ENCODE measurements at places on chromosomes 7 and 10. TPM values are rescaled to one million over a fixed set of nuclear protein-coding genes. Genes with fewer than 3 reads are reported as not detected.
A peak's percentile ranks its signal among the peaks of the same experiment; 100 is the strongest.

- no peak for DNase-seq
Observed at GRCh38 chr7:9698375-9698774, 1265.0 kb downstream of the NXPH1 start.

DNA sequence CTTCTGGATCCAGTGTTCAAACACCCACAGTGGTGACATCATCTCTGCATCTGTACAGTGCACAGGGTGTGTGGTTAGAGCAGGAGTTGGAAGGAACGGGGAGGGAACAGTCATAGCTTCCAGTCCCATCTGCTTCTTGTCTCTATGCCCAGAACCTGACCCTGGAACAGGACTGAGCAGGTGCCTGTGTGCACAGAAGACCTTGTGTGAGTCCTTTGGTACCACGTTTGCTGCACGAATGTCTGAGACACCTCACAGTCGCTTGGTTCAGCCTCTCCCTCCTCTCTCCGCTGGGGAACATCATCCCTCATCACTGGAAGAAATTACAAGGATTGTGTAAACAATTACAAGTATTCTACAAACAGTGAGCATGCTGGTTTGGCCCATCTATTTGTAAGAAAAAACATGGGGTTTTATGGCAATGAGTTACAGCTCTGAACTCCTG is 243.0 kb upstream of the KLF6 start:
- no peak for DNase-seq

The CTNNA3 gene
- not detected for total RNA-seq

The PLXNA4 gene
- total RNA-seq: 0.05 TPM

DNA sequence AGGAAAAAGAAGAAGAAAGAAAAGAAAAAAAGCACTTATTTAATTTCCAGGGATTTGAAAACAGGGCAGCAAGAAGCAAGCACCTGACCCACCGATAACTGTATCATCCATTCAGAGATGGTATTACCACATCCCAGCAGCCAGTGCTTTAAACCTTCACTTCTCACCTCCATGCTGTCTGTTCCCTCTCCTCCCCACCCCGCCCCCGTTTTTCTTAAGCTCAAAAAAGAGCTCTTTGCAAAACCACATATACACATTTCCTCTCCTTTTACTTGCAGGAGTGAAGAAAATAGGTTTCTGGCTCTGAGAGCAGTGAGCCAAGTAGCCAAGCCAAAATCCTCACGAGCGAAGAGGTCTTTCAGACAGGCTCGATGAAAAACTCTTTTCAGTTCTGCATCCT is 2.2 kb downstream of the STOX1 start:
- DNase-seq: no peak

DNA sequence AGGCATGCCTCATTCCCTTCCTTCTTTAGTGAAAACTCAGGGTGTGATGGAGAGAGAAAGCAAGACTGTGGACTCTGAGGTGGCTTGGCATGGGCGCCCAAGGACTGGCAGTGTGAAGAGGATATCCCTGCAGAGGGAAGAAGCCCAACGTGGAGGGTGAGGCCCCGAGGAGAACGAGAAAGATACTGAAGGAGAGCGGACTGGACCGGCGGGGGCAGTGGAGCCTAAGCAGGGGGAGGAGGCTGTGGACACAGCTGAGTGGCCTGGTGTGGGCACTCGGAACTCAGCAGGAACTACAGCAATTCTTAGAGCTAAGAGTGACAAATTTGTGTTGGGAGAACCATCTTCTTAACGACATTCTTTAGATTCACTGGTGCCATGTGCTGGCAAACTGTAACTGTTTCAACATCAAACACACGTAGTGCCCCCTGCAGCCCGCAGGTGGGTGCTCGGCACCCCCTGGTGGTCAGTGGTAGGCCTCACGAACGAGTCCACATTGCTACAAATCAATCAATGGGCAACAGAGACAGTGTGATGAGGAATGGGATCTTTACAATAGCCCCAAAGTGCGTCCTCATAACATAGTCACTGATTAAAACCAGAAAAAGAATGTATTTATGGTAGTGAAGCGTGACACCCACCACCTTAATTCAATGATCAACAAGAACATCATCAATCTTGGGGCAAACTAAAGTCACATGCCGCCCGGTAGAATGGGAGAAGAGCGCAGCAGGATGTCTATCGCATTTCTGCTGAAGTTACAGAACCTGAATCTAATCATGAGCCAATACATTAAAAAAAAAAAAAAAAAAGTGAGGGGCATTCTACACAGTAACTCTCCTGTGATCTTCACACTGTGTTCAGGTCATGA is 2.0 kb upstream of the SFTPA1 start:
- DNase-seq: no peak

DNA sequence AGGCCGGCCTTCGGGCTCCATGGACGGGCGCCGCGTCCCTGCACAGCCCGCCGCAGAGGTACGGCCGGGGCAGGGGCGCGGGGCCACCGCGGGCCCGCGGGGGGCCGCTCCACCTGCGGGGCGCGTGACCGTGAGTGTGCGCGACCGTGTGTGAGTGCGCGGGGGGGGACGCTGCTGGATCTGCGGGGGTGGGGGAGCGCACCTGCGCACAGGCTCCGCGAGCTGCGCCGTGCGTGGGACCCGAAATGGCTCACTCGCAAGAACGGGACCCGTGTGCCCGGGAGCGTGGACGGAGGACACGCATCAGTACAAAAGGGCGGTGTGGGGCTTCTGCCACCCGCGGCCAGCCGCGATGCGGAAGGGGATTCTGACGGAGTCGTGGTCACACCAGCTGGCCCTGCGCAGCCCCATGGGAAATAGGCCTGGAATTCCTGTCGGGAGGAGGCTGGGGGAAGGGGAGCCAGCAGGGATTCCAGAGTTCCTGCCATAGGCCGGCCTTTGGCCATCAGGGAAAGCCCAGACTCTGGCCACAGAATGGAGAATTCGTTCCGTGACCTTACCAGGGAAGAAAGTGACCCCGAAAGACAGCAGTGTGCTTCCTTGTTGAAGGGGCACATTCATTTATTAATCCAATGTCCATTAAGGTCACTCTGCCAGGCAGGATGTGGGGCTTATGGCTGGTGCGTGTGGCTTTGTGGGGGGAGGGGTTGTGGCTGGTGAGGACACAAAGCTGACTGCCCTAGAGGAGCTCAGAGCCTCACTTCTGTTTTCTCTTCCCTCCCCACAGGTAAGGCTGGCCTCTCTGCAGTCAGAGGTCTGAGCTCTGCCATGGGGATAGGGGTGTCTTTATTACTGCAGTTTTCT is 494 bp downstream of the REPIN1 start:
- peak; percentile 55 for DNase-seq

GRCh38 chr7:19215412-19215811 is 70.2 kb upstream of the FERD3L start:
- no peak for DNase-seq

DNA sequence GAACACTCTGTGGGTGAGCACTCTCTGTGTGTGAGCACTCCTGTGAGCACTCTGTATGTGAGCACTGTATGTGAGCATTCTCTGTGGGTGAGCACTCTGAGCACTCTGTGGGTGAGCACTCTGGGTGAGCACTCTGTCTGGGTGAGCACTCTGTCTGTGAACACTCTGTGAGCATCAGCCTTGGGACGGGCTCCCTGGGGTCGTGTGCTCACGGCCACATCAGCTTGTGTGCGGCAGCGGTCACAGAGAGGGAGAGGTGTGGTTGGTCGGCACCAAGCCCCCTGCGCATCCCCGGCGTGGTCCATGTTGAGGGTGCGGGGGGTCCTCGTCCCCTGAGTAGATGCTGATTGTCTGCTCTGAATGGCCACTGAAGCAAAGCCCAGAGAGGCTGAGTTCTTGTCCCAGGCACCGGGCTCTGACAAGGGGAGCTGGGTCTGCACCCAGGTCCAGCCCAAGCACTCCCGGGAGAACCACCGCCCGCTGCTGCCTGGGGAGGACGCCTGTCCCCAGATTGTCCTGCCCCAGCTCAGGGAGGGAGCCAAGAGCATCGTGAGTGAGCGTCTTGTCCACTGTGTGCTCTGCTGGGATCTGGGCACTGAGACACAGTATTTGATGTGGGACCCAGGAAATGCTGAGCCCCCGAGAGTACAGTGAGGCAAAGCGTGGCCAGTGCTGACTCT is 143.7 kb downstream of the DNAJB6 start:
- DNase-seq: no peak

GRCh38 chr10:123250640-123251039 is 96.4 kb downstream of the BUB3 start:
- no peak for DNase-seq

GRCh38 chr10:20343036-20343435 is 526.8 kb downstream of the PLXDC2 start:
- no peak for DNase-seq

DNA sequence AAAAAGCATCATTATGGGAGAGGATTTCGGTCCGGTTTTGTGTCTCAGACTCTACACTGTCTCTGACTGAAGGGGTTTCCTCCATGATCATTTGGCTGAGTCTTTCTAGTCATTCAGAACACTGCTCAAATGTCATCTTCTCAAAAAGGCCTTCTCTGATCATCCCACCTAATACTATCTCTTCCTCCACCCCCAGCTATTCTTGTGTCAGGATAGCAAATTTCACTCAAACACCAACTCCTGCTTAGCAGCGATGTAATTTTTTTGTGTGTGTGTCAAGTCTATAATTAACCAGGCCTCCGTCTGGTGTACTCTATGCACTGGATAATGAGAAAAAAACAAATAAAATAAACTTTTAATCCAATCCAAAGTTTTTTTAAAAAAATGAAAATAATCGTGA is 200.4 kb downstream of the KCND2 start:
- DNase-seq: no peak

DNA sequence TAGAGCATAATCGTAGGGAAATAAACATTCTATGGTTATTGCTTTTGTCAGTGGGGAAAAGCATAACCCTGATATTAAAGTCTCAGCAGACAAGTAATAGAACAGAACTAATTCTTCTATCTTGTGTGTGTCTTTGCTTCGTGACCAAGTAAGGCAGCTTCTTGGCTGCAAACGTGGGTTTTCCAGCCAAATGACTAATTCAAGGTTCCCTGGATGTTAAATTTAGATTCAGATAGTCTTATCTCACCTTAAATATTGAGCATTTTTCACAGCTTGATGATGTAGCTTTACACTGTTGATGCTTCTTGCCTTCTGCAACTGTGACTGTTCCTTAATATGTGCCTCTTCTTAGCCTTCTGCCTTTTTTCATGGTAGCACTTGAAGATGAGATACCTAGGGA is 113.0 kb downstream of the EXOC4 start:
- DNase-seq: no peak

GRCh38 chr7:158672975-158673374 is 31.6 kb downstream of the NCAPG2 start:
- DNase-seq: no peak

The PIK3CG gene
- 34.4 TPM for total RNA-seq

The BAMBI gene
- 0.19 TPM for total RNA-seq

GRCh38 chr7:24392774-24393173 is 108.8 kb downstream of the NPY start:
- DNase-seq: no peak

- DNase-seq: no peak
Observed at GRCh38 chr7:118902600-118902999, 678.1 kb downstream of the ANKRD7 start.

DNA sequence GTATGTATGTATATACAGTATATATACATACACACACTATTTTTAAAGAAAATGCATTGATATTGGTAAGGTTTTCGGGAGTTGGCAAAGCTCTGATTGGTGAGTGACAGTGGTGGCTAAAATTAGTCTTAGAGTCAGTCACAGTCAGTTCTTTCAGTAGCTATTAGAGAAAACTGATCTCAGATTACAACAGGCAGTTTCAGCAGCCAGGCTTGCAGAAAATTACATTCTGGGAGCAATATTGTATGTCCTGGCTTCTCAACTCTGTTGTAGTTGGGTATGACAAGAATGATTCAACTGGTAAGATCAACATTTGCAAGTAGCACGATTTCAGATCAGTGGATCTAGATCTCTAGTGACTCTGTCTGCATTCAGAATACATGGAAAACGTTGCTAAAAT is 897.9 kb upstream of the AUTS2 start:
- no peak for DNase-seq

GRCh38 chr7:33243319-33243881 is 114.0 kb downstream of the BBS9 start:
- DNase-seq: no peak

The NKX2-3 gene
- total RNA-seq: not detected

The SLC26A3 gene
- total RNA-seq: not detected

GRCh38 chr10:93383562-93383981 is 98.6 kb downstream of the MYOF start:
- DNase-seq: no peak

GRCh38 chr10:103244666-103245271 is 918 bp upstream of the RPEL1 start:
- peak; percentile 67 for DNase-seq

The NRG3 gene
- total RNA-seq: not detected

- DNase-seq: no peak
Observed at GRCh38 chr7:131931370-131931769, 374.9 kb upstream of the PODXL start.

- DNase-seq: peak; percentile 10
Observed at GRCh38 chr7:36686499-36686898, 37.8 kb downstream of the AOAH start.

The TOMM7 gene
- total RNA-seq: 675 TPM

GRCh38 chr10:51658000-51658399 is 41.4 kb downstream of the CSTF2T start:
- DNase-seq: no peak

The CTBP2 gene
- total RNA-seq: 0.99 TPM

The CLEC2L gene
- not detected for total RNA-seq

- DNase-seq: no peak
Observed at GRCh38 chr10:121624836-121625486, 26.7 kb upstream of the FGFR2 start.

The CXCL12 gene
- not detected for total RNA-seq

DNA sequence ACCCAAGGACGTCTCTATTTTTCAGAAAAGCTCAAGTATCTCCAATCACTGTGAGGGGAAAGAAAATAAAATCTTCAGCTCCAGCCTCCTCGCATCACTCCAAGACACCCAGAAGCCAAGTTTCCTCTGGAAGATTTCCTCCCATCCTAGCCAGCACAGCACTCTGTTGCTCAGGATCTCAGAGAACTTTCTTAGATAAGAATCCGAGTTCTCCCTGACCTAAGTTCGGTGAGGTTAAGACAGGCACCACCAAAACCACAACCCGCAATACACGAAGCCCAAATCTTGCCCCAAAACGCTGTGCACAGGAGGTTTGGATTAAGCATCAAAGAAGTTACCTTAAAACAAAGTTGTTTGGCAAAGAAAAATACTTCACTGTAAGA is 4.2 kb downstream of the FAM53B start:
- DNase-seq: no peak

The EFCAB10 gene
- total RNA-seq: not detected

DNA sequence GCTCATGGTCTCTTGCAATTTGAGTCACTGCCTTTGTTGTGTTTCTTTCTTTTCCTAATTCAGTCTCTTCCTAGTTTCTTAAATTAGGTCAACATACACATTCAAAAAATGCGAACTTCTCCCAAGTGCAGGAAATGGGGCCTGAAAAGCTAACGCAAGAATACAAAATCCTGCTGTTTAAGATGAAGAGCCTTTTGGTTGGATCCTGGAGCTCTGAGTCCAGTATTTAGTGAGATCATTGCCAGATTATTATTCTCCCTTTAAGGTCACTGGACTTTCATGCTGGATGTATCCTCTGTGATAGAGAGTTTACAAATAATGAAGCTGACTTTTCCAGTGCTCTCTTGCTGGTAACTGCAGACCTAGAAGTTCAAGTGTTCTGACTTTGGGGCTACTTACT is 401.9 kb upstream of the MKI67 start:
- no peak for DNase-seq

The DNAH11 gene
- 0.44 TPM for total RNA-seq

The TRPV6 gene
- not detected for total RNA-seq

- no peak for DNase-seq
Observed at GRCh38 chr7:159027789-159028507, 116.7 kb downstream of the VIPR2 start.

The CCDC172 gene
- total RNA-seq: not detected

The OR6V1 gene
- total RNA-seq: not detected

- no peak for DNase-seq
Observed at GRCh38 chr10:49664006-49664841, 15.2 kb upstream of the C10orf53 start.

The PRSS1 gene
- not detected for total RNA-seq
